ENCODE measurements at places on chromosomes 12 and 14. TPM values are rescaled to one million over a fixed set of nuclear protein-coding genes. Genes with fewer than 3 reads are reported as not detected.

DNA sequence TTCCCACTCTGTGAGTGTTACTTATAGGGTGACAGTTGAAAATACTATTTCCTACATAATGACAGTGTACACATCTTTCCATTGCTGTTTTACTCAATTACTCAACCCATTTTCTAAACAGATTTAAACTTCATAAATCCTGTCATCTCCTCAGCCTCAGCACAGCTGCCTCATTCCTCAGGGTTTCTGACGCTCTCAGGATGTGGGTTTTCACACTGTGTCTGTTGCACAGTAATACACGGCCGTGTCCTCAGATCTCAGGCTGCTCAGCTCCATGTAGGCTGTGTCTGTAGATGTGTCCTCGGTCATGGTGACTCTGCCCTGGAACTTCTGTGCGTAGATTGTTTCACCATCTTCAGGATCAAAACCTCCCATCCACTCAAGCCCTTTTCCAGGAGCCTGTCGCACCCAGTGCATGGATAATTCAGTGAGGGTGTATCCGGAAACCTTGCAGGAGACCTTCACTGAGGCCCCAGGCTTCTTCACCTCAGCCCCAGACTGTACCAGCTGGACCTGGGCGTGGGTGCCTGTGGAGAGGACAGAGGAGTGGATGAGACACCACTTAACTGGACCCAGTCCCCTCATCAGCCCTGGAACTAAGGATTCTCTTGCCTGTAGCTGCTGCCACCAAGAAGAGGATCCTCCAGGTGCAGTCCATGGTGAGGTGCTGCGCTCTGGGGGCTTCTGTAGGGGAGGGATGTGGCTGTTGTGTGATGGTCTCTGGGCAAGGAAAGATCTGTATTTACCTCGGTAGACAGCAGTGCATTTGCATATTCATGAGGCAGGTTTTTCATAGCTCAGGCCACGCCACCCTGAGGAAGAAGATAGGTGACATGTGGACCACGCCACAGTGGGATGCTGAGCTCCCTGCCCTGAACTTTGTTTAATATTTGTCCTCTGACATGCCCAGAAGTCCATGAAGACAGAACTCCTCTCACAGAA is 750.2 kb downstream of the TMEM121 start:
- peak; percentile 45 for DNase-seq
- no peaks in the 10 kb centered on the region for H3K36me3 ChIP-seq
- H3K4me1 ChIP-seq: peaks cover 13% of the 10 kb centered on the region
- no peaks in the 10 kb centered on the region for H3K27me3 ChIP-seq
- H3K4me3 ChIP-seq: no peak overlapping the region

DNA sequence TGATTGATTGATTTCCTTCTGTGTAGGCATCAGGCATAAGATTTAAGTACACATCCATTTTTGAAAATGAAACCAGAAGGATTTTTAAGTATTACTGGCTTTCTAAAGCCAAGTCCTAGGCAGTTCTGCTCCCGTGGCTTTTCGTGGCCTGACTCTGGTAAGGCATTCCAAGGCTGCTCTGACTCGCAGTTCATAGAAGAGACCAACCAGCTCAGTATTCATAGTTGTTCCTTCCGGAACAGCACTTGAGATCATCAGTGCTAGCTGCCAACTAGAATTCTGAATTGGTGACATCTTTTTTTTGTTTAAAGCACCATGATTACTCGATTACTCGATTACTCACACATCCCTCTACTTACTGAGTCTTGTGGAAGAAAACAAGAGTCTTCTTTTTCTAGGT is 25.9 kb downstream of the SUDS3 start:
- no peak overlapping the region for H3K27ac ChIP-seq
- DNase-seq: no peak
- H3K27me3 ChIP-seq: no peaks in the 10 kb centered on the region
- no peak overlapping the region for H3K4me3 ChIP-seq

Gene GPR135
- 1.7 TPM for total RNA-seq

DNA sequence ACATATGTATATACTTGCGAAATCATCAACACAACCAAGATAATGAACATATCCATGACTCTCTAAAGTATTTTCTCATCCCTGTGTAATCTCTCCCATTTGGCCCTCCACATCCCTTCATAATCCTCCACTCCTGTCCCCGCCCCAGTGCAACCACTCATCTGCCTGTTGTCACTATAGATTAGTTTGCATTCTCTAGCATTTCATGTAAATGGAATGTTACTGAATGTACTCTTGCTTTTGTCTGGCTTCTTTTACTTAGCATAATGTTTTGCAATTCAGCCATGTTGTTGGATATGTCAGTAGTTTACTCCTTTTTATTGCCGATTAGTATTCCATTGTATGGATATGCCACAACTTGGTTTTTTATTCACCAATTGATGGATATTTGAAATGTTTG is 99.1 kb downstream of the BICD1 start:
- no peak overlapping the region for H3K4me3 ChIP-seq
- peaks cover 2% of the 10 kb centered on the region for H3K4me1 ChIP-seq
- H3K36me3 ChIP-seq: peaks cover 3% of the 10 kb centered on the region
- no peak for DNase-seq

GRCh38 chr12:92503029-92503931 is 199.5 kb upstream of the PLEKHG7 start:
- peaks cover 53% of the 10 kb centered on the region for H3K4me1 ChIP-seq
- H3K36me3 ChIP-seq: peaks cover 4% of the 10 kb centered on the region
- peak; percentile 74 for DNase-seq
- no peaks in the 10 kb centered on the region for H3K27me3 ChIP-seq
- H3K27ac ChIP-seq: peak overlapping the region; percentile 88
- H3K4me3 ChIP-seq: peak overlapping the region; percentile 28

Gene PAX9
- total RNA-seq: not detected

Gene TMEM119
- total RNA-seq: not detected

Measured in activated CD8-positive, alpha-beta T cell treated with anti-CD3 and anti-CD28 coated beads for 36 hours (primary cell).